ENCODE measurements at places on chromosomes 4 and X.
A peak's percentile ranks its signal among the peaks of the same experiment; 100 is the strongest.

GRCh38 chrX:3811331-3812311 is 98.2 kb upstream of the PRKX start:
- H3K4me3 ChIP-seq: no peak overlapping the region
- peaks cover 8% of the 10 kb centered on the region for H3K27me3 ChIP-seq
- H3K36me3 ChIP-seq: no peaks in the 10 kb centered on the region
- no peak overlapping the region for H3K27ac ChIP-seq
- DNase-seq: peak; percentile 28
- no peaks in the 10 kb centered on the region for H3K4me1 ChIP-seq

- no peaks in the 10 kb centered on the region for H3K27me3 ChIP-seq
- no peaks in the 10 kb centered on the region for H3K4me1 ChIP-seq
- no peak overlapping the region for H3K27ac ChIP-seq
- no peak overlapping the region for H3K4me3 ChIP-seq
- H3K36me3 ChIP-seq: no peaks in the 10 kb centered on the region
These were observed 400.6 kb upstream of the NR3C2 start for GRCh38 chr4:148842843-148843242.

- no peak overlapping the region for H3K4me3 ChIP-seq
- H3K27me3 ChIP-seq: no peaks in the 10 kb centered on the region
- no peaks in the 10 kb centered on the region for H3K4me1 ChIP-seq
- H3K27ac ChIP-seq: no peak overlapping the region
These were observed 458.0 kb upstream of the CXorf51B start for GRCh38 chrX:146351620-146352019.

DNA sequence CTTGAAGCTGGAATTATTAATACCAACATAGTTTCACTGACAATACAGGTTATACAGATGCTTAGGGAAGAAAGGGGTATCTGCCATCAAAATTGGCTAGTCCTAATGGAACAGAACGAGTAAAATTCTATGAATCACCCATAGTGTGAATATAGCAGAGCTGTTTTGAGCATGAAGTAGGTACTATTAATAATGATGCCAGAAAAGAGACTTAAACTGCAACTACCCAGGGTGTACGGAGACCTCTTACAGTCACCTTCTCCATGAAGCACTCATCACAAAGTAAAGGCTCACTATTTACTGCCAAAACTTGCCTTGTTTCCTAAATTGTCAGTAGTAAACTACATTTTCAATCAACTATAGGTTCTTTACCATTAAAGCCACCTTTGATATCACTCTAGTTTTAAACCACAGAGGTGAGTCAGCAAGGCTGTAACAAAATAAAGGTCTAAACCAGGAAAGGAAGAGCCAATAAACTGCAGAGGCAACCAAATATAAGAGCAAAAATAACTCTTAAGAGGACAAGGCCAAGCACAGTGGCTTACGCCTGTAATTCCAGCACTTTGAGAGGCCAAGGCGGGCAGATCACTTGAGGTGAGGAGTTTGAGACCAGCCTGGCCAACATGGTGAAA is 114.4 kb downstream of the FRYL start:
- peaks cover 83% of the 10 kb centered on the region for H3K4me1 ChIP-seq
- no peak for DNase-seq
- H3K36me3 ChIP-seq: no peaks in the 10 kb centered on the region
- no peak overlapping the region for H3K4me3 ChIP-seq

GRCh38 chr4:81698538-81699296 is 227.0 kb upstream of the RASGEF1B start:
- H3K27me3 ChIP-seq: no peaks in the 10 kb centered on the region
- no peak overlapping the region for H3K27ac ChIP-seq
- no peak for DNase-seq
- no peaks in the 10 kb centered on the region for H3K36me3 ChIP-seq

DNA sequence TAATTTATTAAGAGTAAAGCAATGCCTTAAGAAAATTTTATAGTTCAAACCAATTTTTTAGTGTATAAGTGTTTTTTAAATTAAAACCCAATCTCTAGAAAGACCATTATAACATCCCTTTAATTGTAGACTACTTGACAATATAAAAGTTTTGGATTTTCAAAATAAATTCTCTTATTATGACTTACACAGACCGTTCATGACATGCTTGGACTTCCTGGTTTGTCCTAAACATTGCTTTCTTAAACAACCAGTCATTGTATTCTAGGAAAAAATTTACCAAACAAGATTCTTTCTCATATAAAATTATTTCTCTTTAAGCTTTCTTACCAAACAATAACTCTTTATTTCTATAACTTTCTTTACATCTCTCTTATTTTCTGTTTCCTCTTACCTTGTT is 49.0 kb upstream of the CXorf51A start:
- no peak overlapping the region for H3K4me3 ChIP-seq
- H3K4me1 ChIP-seq: no peaks in the 10 kb centered on the region
- H3K36me3 ChIP-seq: no peaks in the 10 kb centered on the region
- H3K27me3 ChIP-seq: no peaks in the 10 kb centered on the region
- no peak overlapping the region for H3K27ac ChIP-seq

- H3K27me3 ChIP-seq: peaks cover 46% of the 10 kb centered on the region
- peaks cover 2% of the 10 kb centered on the region for H3K4me1 ChIP-seq
- no peak overlapping the region for H3K4me3 ChIP-seq
- H3K27ac ChIP-seq: no peak overlapping the region
- no peak for DNase-seq
These were observed 1.4 kb upstream of the SLC34A2 start for GRCh38 chr4:25654031-25654970.

- DNase-seq: no peak
- H3K27me3 ChIP-seq: no peaks in the 10 kb centered on the region
- H3K4me1 ChIP-seq: no peaks in the 10 kb centered on the region
- no peaks in the 10 kb centered on the region for H3K36me3 ChIP-seq
- H3K27ac ChIP-seq: no peak overlapping the region
These were observed 80.0 kb downstream of the SH3KBP1 start for GRCh38 chrX:19807414-19807813.

GRCh38 chrX:41472231-41472815 is 25.2 kb downstream of the NYX start:
- H3K27me3 ChIP-seq: no peaks in the 10 kb centered on the region
- no peak for DNase-seq
- no peak overlapping the region for H3K27ac ChIP-seq
- no peaks in the 10 kb centered on the region for H3K36me3 ChIP-seq
- no peak overlapping the region for H3K4me3 ChIP-seq

DNA sequence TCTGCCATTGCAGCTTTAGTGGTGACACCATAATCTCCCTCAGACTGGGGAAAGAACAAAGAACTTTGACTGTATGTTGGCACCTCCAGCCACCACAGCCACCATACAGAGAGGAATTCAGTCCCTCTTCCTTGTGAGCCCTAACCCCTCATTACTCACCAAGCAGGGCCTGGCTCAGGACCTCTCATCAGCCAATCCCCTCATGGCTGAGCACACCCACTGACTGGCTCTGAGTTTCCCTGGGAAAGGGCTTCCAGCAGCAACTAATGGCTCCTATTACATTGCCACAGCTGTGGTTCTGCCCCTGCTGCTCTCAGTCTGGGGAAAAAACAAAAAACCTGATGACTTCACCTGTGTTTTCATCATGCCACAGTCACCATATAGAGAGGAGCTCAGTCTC is 1482.6 kb downstream of the FAM133A start:
- H3K27me3 ChIP-seq: no peaks in the 10 kb centered on the region
- no peak overlapping the region for H3K27ac ChIP-seq
- no peak overlapping the region for H3K4me3 ChIP-seq
- H3K36me3 ChIP-seq: no peaks in the 10 kb centered on the region

DNA sequence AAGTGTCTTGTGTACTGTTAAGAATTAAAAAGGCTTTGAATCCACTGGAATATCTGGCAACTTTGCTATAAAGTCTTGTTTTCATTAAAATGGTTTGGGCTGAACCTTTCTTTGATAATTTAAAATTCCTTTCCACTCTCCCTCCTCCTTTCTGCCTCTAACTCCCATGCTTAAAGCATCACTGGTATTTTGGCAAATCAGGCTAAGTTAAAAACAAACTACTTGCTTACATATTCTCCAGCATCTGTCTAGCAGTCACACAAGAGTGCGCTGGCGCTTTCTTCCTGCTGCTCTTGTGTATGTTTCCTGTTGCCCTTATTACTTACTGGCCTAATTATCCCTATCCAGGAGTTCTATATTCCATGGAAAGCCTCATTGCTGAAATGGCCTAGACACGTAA is 136.6 kb downstream of the VEGFC start:
- no peaks in the 10 kb centered on the region for H3K4me1 ChIP-seq
- no peak overlapping the region for H3K4me3 ChIP-seq
- no peak overlapping the region for H3K27ac ChIP-seq
- no peak for DNase-seq

GRCh38 chr4:93996895-93997294 is 168.3 kb downstream of the ATOH1 start:
- H3K27ac ChIP-seq: no peak overlapping the region
- H3K27me3 ChIP-seq: no peaks in the 10 kb centered on the region
- no peaks in the 10 kb centered on the region for H3K36me3 ChIP-seq
- DNase-seq: no peak
- no peak overlapping the region for H3K4me3 ChIP-seq

DNA sequence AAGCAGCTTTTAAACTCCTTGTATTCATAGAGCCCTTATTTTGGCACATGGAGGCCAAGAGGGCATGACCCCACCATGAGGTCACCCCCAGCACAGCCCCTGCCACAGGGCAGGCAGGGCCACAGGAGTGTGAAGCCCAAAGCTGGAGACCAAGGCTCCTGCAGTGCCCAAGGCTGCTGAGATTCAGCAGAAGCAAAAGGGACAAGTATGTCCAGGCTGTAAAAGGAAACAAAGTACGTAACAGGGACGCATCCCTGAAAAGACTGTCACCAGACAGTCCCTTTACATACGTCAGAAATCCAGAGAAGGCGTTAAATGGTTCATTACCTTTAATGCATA is 18.9 kb downstream of the GAK start:
- no peaks in the 10 kb centered on the region for H3K27me3 ChIP-seq
- H3K27ac ChIP-seq: no peak overlapping the region
- H3K4me3 ChIP-seq: no peak overlapping the region
- DNase-seq: no peak
- H3K4me1 ChIP-seq: peaks cover 30% of the 10 kb centered on the region

DNA sequence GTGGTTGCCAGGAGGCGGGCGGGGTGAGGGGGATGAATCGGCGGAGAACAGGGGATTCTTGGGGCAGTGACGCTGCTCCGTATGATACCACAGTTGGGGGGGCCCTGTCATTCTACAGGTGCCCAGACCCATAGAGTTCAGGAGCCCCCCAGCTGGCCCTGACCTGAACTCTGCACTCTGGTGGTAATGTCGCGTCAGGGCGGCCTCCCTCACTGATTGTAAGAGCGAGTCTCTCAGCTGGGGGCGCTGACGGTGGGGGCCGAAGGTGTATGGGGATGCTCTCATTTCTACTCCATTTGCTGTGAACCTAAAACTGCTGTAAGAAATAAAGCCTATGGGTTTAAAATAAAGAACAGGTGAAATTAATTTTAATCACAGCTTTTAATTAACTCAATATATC is 91.8 kb upstream of the PSAPL1 start:
- H3K27ac ChIP-seq: no peak overlapping the region
- H3K36me3 ChIP-seq: no peaks in the 10 kb centered on the region
- no peak overlapping the region for H3K4me3 ChIP-seq

GRCh38 chr4:41374490-41374889 is 117.8 kb downstream of the UCHL1 start:
- no peaks in the 10 kb centered on the region for H3K4me1 ChIP-seq
- no peaks in the 10 kb centered on the region for H3K27me3 ChIP-seq
- H3K27ac ChIP-seq: no peak overlapping the region
- no peak for DNase-seq
- H3K4me3 ChIP-seq: no peak overlapping the region

GRCh38 chr4:41541687-41542094 is 3.7 kb downstream of the LIMCH1 start:
- DNase-seq: no peak
- no peak overlapping the region for H3K4me3 ChIP-seq
- peak overlapping the region; percentile 53 for H3K27ac ChIP-seq
- no peaks in the 10 kb centered on the region for H3K36me3 ChIP-seq
- H3K4me1 ChIP-seq: peaks cover 10% of the 10 kb centered on the region

DNA sequence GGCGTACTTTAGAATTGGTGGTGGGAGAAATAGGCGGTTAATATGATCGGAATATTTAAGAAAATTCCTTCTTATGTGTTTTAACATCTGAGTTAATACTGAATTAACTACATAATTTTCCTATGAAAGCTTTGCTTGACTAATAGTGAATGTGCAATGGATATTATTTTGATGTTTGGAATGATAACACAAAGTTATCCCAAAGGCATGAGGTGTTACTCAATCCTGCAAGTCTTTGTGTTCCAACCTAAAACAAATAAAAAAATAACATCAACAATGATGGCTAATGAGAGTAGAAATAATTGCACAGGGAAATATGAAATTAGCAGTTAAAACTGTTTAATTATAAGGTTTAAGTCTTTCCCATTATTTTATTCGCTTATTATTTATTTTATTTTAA is 183.6 kb upstream of the ARSJ start:
- no peaks in the 10 kb centered on the region for H3K36me3 ChIP-seq
- no peaks in the 10 kb centered on the region for H3K4me1 ChIP-seq
- no peak overlapping the region for H3K27ac ChIP-seq
- DNase-seq: no peak
- no peak overlapping the region for H3K4me3 ChIP-seq

DNA sequence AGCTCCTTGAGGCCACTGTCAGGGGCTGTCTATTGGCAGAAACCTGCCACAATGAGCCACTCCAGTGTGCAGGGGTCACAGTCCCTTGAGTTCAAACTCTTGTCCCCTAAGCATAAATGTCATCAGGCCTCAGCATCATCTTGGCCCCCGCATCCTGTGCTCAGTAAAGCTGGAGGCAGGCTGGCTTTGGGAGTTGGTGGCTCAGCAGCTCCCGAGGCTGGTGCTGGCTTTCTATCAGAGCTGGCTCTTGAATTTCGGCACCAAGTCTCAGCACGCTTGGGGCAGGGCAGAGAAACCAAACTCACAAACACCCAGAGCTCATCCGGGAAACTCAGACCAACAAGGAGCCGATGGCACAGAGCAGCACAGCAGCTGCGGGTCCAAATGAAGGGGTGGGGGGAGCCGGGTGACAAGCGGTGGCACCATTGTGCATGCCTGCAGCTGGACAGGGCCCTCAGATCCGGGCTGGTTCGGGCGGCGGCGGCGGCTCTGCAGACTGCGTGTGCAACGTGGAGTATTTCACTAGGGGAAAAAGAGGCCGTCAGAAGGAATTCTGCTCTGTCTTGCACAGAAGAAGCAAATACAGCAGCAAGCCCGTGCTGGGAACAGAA is 75.5 kb downstream of the MTMR1 start:
- DNase-seq: no peak
- H3K27ac ChIP-seq: no peak overlapping the region
- no peaks in the 10 kb centered on the region for H3K36me3 ChIP-seq
- no peaks in the 10 kb centered on the region for H3K27me3 ChIP-seq
- H3K4me1 ChIP-seq: no peaks in the 10 kb centered on the region

GRCh38 chrX:69051901-69052300 is 113.4 kb downstream of the PJA1 start:
- H3K27ac ChIP-seq: no peak overlapping the region
- H3K27me3 ChIP-seq: no peaks in the 10 kb centered on the region
- no peaks in the 10 kb centered on the region for H3K36me3 ChIP-seq

Measured in transverse colon (tissue), 4 donors.